Occipital lobe (tissue), 3 donors: ENCODE measurements at places on chromosomes 6 and 20. TPM values are rescaled to one million over a fixed set of nuclear protein-coding genes. Genes with fewer than 3 reads are reported as not detected.

The ALDH8A1 gene
- 1.4 TPM for total RNA-seq

The PNLDC1 gene
- not detected for total RNA-seq

The MRPL18 gene
- total RNA-seq: 44.5 TPM

The RSPO3 gene
- 44.1 TPM for total RNA-seq

The LRRC1 gene
- 12.0 TPM for total RNA-seq

The PSORS1C2 gene
- total RNA-seq: not detected

The GPR63 gene
- total RNA-seq: 27.9 TPM

The SLC4A11 gene
- not detected for total RNA-seq

The HLA-F gene
- total RNA-seq: 1.4 TPM

The FRK gene
- total RNA-seq: 0.31 TPM
